Sigmoid colon (tissue), 7 donors: ENCODE measurements at places on chromosomes 4 and X.

GRCh38 chr4:139229534-139230039 is 50.4 kb downstream of the MGARP start:
- H3K27ac ChIP-seq = no peak overlapping the region
- H3K4me1 ChIP-seq = no peaks in the 10 kb centered on the region
- no peak overlapping the region for H3K4me3 ChIP-seq
- DNase-seq = no peak

DNA sequence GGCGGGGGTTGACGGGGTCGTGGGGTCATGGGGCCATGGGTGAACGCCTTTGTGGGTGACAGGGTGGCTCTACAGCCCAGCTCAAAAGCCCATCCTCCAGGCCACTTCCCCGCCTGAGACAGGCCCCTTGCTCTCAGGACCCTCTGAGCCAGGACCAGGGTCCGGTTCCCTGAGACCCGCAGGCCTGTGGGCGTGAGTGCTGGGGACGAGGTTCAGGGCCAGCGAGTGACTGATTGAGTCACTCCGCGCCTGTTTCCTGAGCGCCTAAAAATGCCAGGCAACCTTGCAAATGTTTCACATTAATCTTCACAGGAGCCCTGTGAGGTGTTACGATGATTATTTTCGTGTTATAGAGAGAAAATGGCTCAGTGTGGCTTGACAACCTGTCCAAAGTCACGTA is 97.8 kb downstream of the ZNF674 start:
- H3K27ac ChIP-seq = peak overlapping the region; percentile 83
- H3K27me3 ChIP-seq = no peaks in the 10 kb centered on the region
- H3K36me3 ChIP-seq = no peaks in the 10 kb centered on the region
- H3K4me1 ChIP-seq = no peaks in the 10 kb centered on the region
- no peak for DNase-seq

DNA sequence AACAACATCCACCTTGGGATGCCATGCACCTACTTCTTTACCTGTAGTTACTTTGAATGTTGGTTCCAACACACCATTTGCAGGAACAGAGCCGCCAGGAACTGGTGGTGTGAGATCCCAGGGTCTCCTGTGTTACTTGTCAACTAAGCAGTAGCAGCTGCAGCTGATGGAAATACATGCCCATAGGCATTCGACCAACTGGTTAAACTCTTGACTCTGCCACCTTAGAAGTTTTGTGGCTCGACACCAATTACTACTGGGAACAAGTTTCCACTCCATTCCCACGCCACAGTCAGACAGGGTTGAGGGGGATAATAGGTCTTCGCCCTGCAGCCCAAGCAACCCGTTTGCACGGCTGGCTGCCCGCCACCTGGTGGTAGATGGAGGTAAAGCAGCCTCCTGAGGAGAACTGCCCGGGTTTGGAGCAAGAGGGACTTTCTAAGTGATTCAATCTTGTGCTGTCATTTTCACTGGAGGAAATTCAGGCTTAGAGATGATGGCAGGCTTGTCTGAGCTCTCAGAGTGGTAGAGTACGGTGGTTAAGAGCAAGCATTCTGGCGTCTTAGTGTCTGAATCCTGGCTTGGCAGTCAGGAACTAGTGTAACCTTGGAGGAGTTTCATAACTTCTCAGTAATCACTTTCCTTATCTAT is 119.1 kb upstream of the TRIM2 start:
- no peak overlapping the region for H3K27ac ChIP-seq
- peak; percentile 84 for DNase-seq
- H3K4me3 ChIP-seq = no peak overlapping the region

- no peak overlapping the region for H3K4me3 ChIP-seq
- H3K36me3 ChIP-seq = no peaks in the 10 kb centered on the region
- H3K27me3 ChIP-seq = no peaks in the 10 kb centered on the region
- H3K27ac ChIP-seq = no peak overlapping the region
- H3K4me1 ChIP-seq = no peaks in the 10 kb centered on the region
- no peak for DNase-seq
These were observed 731.9 kb downstream of the STPG2 start for GRCh38 chr4:97411356-97411755.

GRCh38 chrX:50075630-50076339 is 125.0 kb downstream of the AKAP4 start:
- H3K36me3 ChIP-seq = no peaks in the 10 kb centered on the region
- H3K4me1 ChIP-seq = no peaks in the 10 kb centered on the region
- no peak overlapping the region for H3K27ac ChIP-seq
- no peak overlapping the region for H3K4me3 ChIP-seq
- DNase-seq = no peak
- H3K27me3 ChIP-seq = no peaks in the 10 kb centered on the region
